Nephron progenitor cell (in vitro differentiated cells): ENCODE measurements at places on chromosomes 6 and 20.
A peak's percentile ranks its signal among the peaks of the same experiment; 100 is the strongest.

- peaks cover 39% of the 10 kb centered on the region for H3K4me1 ChIP-seq
- peaks cover 12% of the 10 kb centered on the region for H3K27me3 ChIP-seq
- H3K27ac ChIP-seq, result peak overlapping the region; percentile 88
Observed at GRCh38 chr20:59020938-59021551, 1.8 kb downstream of the TUBB1 start.

- peaks cover 2% of the 10 kb centered on the region for H3K27me3 ChIP-seq
- DNase-seq, result no peak
- H3K4me1 ChIP-seq, result peaks cover 74% of the 10 kb centered on the region
Observed at GRCh38 chr20:37308086-37309050, 18.9 kb downstream of the MANBAL start.

DNA sequence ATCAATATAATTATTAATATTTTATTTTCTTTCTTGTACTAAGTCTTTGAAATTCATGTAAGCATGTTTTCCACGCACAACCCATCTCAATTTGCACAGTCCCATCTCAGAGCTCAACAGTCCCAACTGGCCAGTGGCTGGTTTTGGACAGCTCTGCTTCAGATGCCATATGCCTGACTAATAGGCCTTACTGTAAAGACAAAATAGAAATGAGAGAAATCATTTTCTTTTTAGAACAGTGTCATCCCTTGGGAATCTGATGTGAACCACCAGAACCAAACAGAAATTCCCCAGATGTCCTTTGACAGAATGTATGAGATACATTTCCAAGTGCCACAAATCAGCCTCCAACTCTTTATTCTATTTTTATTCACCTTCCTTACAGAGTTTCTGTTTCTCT is 338.9 kb downstream of the ESR1 start:
- peaks cover 6% of the 10 kb centered on the region for H3K4me1 ChIP-seq
- H3K36me3 ChIP-seq, result peaks cover 12% of the 10 kb centered on the region
- DNase-seq, result no peak
- H3K27ac ChIP-seq, result no peak overlapping the region
- no peaks in the 10 kb centered on the region for H3K27me3 ChIP-seq

- H3K36me3 ChIP-seq, result peaks cover 8% of the 10 kb centered on the region
- no peak overlapping the region for H3K27ac ChIP-seq
- peaks cover 2% of the 10 kb centered on the region for H3K27me3 ChIP-seq
- no peak overlapping the region for H3K4me3 ChIP-seq
Observed at GRCh38 chr6:161557333-161558107, 283.7 kb upstream of the AGPAT4 start.

- no peaks in the 10 kb centered on the region for H3K36me3 ChIP-seq
- no peak overlapping the region for H3K4me3 ChIP-seq
- no peak overlapping the region for H3K27ac ChIP-seq
- DNase-seq, result no peak
Observed at GRCh38 chr6:103872678-103873077, 987.0 kb downstream of the HACE1 start.
